ENCODE measurements at places on chromosomes 6 and 20.

GRCh38 chr6:163720005-163720404 lies 305.5 kb downstream of the QKI start:
- no peak for DNase-seq

DNA sequence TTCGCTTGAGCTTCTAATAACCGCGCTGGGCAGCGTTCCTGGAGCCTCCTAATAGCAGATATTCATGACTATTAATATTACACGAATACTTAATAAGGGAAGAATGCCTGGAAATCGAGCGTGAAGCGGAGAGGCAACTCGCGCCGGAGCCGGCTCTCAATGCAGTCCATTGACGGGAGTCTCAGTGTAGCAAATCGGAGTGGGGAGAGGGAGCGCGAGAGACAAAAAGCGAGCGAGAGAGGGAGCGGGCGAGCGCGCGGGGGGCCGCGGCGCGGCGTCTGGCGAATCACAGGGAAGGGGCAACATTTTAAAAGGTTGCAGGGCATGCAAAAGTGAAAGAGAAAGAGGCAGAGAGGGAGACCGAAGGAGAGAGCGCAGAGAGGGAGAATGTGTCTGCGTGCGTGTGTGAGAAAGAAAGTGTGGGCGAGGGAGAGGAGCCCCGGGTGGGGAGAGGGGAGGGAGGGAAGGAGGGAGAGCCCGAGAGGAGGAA lies 2.9 kb downstream of the TFAP2A start:
- DNase-seq = peak; percentile 41

DNA sequence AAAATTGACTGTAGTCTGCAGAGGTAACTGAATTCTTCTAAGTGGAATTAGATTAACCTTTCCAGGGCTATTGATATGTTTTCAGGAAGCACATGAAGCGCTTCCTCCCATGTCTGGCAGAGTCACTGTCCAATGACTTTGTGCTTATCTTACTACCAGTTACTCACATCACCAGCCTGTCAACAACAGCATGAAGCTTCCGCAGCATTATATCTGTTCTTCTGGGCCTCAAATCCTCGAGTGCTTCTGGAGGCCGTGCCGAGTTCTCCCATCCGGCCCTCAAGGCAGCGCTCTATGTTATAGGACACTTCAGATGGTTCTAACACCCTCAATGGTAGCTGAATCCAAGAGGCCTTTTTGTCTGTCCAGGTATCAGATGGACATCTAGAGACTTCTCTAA lies 33.2 kb downstream of the PSMG4 start:
- DNase-seq = no peak

DNA sequence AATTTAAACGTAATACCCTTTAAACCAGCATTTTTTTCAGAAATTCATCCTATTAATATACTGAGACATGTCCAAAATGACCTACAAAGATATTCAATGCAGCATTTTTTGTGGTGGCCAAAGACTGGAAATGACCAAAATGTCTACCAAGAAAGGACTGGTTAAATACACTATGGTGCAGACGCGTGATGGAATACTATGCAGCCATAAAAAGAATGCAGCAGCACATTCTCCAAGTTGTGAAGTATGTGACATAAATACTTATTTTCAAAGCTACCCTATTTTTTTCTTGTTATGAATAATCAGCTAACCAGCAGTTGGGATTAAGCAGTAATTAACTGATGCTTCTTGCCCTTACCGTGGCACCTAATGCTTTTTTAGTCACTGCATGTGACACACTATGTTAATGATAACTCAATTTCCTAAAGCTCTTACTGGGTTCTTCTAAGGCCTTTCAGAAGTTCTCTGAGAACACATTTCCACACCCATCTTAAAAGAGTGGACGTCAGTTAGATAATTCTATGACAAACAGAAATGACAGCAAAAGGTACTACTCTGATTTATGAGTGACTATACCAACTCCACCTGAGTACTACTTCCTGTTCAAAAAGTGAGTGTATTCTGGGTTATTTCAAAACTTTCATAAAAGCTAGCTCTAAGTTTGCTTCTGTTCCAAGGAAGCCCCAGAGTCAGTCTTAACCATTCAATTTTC lies 24.9 kb downstream of the TTI1 start:
- DNase-seq = no peak

- no peak for DNase-seq
Observed at GRCh38 chr6:161171207-161171606, 102.7 kb downstream of the AGPAT4 start.

DNA sequence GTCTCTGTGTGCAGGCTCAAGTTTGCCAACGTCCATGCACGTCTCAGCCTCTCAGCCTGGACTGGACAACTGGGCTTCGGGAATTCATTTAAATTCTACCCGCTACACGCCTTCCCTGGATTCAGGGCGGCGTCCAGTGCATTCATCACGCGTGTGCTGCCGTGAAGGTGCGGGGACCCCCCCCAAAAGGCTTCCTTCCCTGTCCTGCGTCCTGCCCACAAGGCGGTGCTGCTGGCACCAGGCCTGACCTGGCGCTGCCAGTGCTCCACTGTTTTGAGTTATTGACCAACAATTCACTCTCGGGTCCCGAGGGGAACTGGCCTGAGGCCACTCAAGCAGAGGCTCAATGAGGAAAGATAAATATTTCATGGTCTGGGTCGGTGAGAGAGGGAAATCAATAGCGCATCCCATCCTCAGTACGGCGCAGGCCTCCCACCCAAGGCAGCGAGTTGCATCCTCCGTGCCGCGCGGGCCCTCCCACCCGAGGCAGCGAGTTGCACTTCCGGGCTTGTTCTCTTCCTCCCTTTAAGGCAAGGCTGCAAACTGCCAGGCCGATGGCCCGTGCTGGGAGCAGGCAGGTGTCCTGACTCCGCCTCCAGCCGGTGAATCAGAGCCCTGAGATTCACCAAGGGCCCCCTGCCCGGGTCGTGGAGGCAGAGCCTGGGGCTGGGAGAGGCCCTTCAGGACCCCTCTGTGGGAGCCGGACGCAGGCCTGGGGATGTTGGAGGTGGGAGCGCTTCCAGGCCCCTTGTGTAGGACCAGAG lies 22.8 kb upstream of the BHLHE23 start:
- DNase-seq = no peak

DNA sequence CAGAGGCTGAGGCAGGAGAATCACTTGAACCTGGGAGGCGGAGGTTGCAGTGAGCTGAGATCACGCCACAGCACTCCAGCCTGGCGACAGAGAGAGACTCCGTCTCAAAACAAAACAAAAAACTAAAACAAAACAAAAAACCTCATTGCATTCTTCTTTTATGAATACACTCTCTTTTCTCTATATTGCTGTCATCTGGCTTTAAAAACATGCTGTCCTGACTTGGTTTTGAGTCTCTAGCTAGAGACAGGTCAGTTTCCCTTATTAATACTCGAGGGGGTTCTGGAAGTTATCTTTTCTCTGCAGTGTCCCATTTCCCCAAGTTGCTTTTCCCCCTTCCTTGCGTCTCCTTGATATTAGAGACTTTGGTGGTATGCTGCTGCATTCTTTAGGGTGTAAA lies 50.9 kb downstream of the RIOK1 start:
- DNase-seq = no peak

DNA sequence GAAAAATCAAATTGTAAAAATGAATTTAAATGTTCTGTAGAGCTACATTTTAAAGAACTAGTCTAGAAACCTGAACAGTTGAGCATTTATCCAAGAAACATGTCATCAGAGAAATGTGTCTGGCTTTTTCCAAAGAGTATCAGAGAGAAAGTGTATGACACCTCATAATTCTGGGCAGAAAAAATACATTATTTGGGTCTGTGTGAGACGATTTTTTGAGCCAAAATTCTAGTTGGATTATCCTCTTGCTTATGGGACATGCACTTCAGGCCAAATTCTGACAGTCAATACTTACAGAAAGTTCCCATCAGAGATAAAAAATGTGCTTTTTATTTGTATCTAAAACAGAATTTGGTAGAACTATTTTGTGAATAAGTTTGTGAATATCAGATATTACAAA lies 1242.7 kb downstream of the EPHA7 start:
- no peak for DNase-seq

- DNase-seq = no peak
Observed at GRCh38 chr6:20096536-20096935, 115.7 kb downstream of the MBOAT1 start.

- DNase-seq = no peak
Observed at GRCh38 chr6:114024746-114025145, 53.8 kb upstream of the HDAC2 start.

DNA sequence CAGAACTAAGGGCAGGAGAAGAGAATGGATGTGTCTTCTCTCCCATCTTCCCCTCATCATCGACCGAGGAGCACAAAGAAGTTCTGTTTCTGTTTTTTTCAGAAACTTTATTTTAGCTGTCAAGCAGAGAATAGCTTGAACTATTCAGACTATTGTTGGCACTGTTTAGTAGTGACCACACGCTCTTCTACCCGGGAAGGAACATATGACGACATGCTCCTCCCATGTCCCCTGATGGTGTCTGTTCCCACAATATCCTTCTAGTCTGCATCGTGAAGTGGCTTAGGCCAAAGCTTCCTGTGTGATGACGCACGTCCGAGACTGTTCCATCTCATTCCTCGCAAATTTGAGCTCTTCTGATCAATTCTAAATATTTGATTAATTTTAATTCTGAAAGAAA lies 27.2 kb upstream of the KIF25 start:
- DNase-seq = no peak

DNA sequence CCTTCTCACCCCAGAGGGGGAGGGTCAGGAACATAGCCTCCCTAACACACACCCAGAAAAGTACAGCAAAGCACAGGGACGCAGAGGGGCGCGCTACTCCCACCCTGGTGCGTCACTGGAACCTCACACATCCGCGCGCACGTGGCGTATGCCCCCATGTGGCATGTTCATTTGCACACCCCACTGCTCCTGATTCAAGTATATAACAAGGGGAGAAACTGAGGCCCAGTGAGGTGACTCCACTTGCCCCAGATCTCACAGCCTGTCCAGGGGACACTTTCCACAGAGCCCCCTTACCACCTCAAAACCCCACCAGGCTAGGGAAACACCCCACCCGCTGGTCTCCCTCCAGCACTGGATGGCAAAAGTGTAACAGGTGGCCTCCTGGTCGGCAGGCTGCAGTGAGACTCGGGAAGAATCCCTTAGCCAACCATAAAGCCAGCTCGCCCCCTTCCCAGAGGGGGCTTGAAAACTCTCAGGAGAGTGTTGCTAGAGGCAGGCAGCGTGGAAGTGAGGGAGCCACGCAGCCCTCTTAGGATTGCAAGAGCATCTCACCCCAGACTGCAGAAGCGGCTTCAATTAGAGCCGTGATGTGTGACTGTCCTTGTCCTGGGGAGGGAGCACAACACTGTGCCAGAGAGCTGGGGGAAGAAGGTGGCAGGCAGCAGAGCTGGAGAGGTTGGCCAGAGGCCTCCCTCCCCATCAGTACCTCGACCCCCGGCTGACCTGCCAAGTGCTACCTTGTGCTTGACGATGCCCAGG lies at the start of gene GRM4:
GRM4 (minus strand) TSS at position 67 of the 762 bp plus-strand sequence. CDS start 12,591 bp downstream, outside the sequence.
- no peak for DNase-seq

DNA sequence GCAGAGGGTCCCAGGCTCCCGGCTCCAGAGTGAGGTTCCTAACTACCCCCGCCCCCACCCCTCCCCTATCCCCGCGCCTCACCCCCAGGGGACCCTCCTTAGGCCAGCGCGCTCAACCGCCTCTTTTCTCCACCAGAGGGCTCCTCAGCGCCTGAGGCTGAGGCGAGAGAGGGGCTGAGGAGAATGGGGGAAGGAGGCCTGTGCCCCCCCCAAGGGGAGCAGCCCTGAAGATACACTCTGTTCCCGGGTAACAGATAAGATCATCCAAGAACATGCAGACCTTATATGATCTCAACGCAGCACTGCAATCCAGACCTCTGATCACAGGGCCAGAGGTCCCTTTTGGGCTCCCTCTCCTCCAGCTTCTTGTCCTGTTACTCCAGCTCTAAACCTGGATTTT lies 43.3 kb upstream of the MRPS10 start:
- peak; percentile 23 for DNase-seq

DNA sequence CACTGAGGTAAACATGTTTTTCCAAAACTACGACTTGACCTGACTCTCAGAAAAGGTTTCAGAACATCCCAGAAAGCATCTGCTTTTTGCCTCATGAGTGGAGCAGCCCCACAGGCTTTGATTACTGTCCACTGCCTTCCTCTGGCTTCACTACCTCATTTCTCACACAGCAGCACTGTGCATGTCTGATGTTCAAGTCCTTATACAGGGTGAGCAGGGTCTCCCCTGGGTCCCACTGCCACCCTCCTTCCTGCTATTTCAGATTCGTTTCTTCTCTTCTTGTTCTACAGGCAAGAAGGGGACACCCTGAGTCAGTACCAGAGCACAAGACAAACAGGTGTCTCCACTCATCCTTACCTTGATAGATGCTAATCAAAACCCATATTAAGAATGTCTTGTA lies 64.7 kb upstream of the NFATC2 start:
- no peak for DNase-seq

DNA sequence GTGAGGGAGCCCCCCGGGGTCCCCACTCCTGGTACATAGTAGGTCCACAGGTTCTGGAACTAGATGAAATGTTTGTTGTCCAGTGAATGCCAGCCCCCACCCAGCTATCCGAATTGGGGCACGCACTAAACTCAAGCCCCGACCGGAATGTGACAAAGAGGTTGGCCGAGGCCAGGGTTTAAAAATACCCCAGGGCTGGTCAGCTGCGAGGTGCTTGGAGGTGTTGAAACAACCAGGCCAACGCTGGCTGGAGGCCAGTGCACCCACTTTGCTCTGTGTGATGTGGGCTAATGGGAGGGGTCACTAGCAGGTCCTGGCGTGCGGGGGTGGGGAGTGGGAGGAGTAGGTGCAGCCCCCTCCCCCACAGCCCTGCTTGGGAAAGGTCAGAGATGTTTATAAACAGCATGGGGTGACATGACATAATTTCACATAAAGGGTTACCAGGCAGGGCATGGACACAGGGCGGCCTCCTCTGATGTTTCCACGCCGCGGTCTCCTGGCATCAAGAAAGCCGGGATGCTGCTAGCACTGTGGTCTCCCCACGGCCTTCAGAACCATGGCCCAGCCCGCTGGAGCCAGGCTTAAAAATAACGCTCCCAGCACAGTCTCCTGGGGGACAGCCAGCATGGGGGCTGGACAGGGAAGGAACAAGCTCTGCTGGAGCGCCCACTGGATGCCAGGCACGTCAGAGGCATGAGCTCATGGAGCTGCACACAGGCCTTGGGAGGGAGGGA lies 111.2 kb upstream of the PTPN1 start:
- peak; percentile 94 for DNase-seq

DNA sequence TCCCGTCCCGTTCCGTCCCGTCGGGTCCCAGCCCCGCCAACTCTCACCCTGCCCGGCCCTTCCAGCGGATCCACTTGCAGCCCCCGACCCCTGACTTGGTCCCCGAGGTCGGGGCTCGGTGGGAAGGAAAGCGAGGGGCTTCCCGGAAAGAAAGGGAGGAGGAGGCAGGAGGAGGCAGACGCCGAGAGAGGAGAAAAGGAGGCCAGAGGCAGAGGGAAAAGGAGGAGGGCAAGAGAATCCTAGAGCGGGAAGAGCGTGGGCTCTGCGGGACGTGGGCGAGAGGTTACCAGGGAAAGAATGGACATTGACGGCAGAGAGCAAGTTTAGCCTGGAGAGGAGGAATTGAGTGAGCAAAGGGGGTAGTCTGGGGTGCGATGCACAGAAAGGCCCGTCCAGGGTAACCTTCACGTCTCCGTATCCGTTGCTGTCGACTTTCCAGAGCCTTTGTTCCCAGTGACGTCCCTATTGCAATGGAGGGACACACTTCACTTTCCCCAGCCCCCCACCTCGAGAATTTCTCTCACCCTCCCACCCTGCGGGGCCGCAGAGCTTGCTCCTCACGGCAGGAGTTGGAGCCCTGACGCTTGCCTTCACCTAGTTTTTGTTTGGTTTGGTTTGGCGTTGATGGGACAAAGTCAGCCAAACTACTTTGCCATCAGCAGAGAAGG lies 477 bp upstream of the MOXD1 start:
- no peak for DNase-seq

All from thyroid gland (tissue), 4 donors.